Inflammatory macrophage treated with lipopolysaccharide for 4 hours (primary cell): ENCODE measurements at places on chromosomes 6 and 20.

DNA sequence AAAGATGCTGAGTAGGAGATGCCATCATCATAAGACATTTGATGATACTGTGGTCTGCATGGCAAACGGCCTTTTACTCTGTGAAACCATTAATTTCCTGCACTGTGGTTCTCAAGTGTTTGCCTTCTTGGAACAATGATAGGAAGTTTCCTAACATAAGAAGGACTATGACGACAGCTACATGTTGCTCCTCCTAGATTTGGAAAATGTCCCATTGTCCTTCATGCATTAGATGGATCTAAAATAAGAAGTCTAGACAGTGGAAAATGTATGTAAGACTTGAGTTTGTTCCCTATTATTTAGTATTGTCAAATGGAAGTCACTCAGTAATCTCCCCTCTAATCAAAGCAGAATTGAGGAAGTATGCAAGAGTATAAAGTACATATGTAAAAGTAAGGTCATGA, 98.5 kb upstream of the TMEM170B start:
- peak; percentile 74 for DNase-seq

DNA sequence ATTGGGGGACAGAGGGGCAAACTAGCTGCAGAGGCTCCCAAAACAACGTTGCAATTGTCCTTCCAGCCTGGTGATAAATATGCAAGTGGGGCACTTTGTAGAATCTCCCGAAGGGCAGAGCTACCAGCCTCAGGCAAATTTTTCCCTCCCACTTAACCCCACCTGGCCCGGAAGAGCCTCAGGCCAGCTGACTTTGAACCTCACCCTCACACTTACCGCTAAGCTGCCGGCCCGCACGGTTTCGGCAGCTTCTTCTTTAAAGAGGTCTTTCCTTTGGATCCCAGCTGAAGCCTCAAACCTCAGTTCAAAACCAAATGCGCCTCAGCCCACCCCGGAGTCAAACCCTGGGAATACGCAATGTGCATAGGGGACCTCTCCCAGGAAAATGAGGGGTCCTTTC, 2.5 kb downstream of the OVOL2 start:
- no peak for DNase-seq

- DNase-seq, result no peak
Measured at GRCh38 chr6:119749335-119749734, 399.8 kb upstream of the MAN1A1 start.

DNA sequence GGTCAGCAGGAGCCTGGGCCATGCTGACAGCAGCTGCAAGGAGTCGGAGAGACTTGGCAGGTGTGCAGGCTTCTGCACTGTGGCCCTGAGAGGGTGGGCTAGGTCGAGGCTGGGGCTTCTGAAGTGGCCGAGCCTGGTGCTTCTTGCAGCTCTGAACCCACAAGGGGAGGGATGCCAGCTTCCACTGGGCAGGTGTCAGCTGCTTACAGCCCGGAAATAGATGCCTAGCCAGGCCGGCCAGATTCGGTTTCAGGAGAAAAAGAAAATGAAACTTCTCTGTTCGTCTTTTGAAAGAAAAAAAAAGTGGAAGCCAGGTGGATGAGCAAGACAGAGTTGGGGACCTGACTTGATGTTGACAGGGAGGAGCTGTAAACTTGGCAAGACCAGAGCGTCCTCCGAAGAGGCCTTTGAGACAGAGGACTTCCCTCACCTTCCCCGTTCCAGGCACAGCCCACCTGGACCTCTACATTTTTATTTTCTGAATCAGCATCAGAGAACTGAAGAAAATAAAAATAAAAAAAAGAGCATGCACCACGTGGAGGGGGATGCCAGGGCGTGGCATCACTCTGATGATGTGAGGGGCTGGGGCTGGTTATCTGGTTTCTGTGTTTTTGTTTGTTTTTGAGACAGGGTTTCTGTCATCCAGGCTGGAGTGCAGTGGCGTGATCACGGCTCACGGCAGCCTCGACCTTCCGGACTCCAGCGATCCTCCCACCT, at the start of gene ZBP1:
TSS of gene ZBP1 (minus strand) at position 153 of the 717 bp plus-strand sequence. CDS start at position 22, 131 bp downstream.
- DNase-seq, result peak; percentile 55

DNA sequence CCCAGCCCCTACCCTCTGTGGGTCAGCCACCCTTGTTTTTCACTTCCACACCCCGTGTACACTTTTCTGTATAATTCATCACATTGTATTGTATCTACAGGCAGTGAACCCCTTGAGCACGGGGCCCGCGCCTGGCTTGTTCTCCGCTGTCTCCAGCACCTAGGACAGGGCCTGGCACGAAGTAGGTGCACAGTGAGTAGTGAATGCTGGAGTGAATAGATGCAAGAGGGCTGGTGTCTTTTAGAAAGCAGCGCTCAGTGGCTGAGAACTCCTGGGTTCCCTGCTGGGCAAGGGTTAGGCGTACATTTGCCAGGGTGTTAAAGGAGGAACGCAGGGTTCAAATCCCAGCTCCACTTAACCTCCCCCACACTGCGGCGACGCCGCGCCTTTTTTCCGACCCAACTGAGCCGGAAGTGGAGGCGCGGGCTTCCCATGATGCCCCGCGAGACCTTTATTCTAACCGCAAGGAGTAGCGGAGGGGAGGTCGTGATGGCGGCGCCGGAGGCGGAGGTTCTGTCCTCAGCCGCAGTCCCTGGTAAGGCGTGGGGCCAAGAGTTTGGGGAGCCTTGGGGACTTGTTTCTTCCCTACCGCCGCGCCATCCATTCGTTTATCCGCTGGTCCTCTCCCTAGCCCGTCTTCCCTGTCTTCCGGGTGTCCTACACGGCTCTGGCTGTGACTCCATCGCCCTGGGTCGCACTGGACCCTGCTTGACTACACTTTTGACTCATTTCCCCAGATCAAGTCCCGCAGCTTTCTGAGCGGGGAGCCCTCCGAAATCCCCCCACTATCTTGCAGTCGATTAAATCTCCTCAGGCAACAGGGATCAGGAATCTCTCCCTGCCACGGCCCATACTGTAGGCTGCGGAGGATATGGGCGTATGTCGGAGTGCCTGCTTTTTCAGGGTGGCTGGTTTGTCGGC, at the start of gene MAD2L1BP:
TSS of gene MAD2L1BP (plus strand) at position 454 of the 921 bp plus-strand sequence. CDS start at position 490, 36 bp downstream.
- DNase-seq, result peak; percentile 82

DNA sequence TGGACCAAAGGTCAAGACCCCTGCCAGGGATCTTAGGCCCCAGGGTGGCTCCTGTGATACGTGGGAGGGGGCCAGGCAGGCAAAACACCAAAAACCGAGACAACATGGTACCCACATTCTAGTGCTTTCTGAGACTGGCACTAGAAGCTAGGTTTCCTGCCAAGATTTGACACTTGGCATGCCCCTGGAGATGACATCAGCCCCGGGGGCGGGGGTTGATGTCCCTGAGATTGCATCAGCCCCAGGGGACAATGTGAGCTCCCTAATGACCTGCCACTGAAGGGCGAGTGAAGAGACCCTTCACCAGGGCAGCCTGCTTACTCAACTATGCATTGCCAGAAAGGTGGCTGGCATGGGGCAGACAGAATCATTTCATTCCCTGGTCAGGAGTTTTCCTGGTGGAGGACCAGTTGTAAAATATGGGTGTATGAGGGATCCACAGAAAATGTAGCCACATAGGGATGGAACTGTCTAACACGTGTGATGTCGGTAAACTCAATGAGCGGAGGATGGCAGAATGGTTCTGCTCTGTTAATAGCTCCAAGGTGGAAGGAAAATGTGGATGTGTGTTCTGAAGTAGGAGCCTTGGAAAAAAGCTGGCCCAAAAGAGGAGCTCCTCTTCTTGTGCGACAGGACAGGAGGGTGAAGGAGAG, 219.7 kb downstream of the UNC5CL start:
- no peak for DNase-seq

GRCh38 chr6:74735304-74735703, 470.5 kb downstream of the COL12A1 start:
- DNase-seq, result no peak

DNA sequence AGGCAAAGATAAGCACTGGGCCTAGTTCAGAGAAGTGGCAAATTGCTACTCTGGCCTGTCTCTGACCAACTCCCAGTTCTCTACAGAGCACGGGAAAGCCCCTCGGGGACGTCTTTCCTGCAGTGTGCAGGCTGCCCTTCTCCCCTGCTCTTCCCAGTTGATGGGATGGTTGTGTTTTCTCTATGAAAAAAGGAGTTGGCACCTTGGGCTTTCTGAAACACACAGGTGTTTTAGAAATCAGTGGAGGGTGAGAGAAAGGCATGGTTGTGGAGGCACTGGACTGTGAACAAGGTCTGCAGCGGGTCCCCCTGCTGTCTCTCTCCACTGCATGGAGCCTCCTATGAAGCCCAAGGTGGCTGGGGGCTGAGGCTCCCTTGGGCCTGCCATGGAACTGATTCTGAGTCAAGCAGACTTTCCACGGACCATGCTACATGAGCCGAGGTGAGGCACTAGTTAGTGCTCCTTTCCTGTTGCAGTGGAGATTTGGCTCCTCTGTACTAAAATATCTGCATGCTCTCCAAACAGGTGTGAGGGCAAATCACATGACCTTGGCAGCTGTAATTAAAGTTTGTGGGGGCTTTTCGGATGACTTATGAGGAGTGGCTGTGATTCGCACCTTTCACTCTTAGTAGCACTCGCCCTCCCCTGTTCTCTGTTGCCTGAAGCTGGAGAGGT, 16.3 kb downstream of the GTSF1L start:
- DNase-seq, result no peak

GRCh38 chr6:22045261-22045912, 251.4 kb downstream of the PRL start:
- no peak for DNase-seq

DNA sequence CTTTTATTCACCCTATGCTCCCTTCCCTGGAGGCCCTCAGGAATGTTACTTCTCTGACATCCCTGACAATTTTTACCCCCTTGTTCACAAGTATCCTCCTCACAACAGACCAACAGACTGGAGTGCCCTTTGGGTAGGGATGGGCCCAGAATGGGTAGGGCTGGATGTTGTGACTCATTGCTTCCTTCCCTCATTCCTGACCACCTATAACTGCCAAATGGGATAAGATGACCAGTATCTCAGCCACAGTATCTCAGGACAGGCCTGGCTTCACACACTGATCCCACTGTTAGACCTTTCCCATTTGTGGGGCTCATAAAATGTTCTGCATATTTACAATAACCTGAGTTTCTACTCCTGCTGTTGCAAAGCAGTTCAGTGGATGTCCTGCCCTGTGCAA, 223.0 kb upstream of the LRFN2 start:
- DNase-seq, result no peak

- peak; percentile 39 for DNase-seq
Measured at GRCh38 chr6:143939364-143939763, 68.7 kb downstream of the PLAGL1 start.

DNA sequence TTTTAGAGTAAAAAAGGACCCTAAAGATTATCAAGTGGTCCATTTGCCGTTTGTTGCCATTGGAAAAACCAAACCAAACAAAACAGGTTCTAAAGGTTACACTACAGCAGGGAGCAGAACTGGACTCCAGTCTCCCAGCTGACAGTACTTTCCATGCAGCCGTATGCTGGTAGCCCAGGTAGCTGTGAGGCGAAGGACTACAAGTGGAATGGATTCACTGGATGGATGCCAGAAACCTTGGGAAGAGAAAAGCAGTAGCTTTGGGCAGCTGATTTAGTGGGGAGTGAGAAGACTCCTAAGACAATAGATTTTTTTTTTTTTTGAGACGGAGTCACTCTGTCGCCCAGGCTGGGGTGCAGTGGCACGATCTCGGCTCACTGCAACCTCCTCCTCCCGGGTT, 88.3 kb downstream of the SASH1 start:
- no peak for DNase-seq

DNA sequence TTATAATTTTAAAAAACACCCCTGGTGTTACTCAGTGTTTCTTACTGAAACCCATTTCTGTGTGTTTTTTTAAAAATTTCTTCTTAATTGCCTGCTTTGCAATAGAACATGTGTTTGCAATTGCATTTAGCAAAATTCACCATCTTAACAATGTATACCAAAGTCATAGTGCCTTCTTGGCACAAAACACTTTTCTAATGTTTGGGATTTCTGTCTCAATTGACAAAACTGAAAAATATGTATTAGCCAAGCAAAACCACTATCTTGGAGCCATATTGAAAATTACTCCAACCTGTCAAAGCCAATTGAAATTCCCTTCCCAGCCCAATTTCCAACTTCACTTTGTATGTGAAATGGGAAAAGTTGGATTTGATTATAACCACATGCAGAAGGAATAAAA, 88.4 kb upstream of the RSPO3 start:
- DNase-seq, result no peak

- DNase-seq, result peak; percentile 16
Measured at GRCh38 chr20:3276680-3277015, 37.7 kb upstream of the SLC4A11 start.

GRCh38 chr6:90351696-90352095, 55.1 kb upstream of the BACH2 start:
- peak; percentile 90 for DNase-seq

- DNase-seq, result no peak
Measured at GRCh38 chr6:112874881-112875280, 527.8 kb downstream of the RFPL4B start.

DNA sequence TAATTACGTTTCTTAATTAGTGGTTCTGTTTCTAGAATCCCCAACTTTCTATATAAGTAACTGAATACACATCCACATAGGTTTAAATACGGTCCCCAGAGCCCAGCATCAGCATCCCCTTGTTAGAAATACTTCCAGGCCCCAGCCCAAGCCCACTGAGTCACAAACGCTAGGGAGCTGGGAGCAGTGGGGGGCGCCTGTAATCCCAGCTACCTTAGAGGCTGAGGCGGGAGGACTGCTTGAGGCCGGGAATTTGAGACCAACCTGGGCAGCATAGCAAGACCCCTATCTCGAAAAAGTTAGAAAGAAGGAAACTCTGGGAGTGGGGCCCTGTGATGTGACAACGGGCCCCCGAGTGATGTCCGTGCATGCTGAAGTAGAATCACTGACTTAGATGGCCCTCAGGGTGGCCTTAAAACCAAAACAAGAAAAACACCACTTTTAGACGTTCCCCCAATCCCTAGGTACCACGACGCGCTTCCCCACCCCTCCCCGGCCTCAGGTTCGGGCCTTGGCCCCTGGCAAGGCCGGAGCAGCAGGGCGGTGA, 1.3 kb upstream of the PPP1R3G start:
- no peak for DNase-seq

- no peak for DNase-seq
Measured at GRCh38 chr6:54084231-54084630, 27.0 kb upstream of the MLIP start.

- no peak for DNase-seq
Measured at GRCh38 chr20:20010639-20011500, 6.3 kb upstream of the NAA20 start.
